ENCODE measurements at places on chromosomes 3 and 15.

- DNase-seq, result no peak
Observed at GRCh38 chr3:55061720-55062034, 133.8 kb upstream of the LRTM1 start.

GRCh38 chr15:99118801-99119546 lies 14.1 kb downstream of the SYNM start:
- no peak for DNase-seq

DNA sequence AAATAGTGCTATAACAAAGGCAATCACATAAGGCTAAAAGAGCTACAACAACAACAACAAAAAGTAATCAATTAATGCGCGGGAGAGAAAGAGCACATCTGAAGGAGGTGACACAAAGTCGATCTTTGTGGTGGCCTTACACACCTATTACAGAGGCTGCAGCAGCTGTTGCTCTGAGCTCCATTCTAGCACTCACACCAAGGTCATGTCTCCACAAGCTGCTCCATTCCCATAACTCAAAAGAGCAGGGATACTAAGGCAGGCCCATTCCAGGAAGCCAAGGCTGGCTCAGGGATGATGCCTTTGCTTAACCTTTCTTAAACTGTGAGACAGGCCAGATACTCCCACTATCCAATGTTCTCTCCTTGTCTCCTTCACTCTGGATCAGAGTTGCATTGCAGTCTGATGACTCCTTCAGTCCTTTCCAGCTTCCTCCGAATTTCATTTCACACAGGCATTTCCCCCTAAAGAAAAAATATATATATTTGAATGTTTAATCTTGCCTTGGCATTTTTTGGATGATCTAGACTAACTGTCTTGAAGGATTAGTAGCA lies 52.7 kb downstream of the SNTN start:
- DNase-seq, result no peak

DNA sequence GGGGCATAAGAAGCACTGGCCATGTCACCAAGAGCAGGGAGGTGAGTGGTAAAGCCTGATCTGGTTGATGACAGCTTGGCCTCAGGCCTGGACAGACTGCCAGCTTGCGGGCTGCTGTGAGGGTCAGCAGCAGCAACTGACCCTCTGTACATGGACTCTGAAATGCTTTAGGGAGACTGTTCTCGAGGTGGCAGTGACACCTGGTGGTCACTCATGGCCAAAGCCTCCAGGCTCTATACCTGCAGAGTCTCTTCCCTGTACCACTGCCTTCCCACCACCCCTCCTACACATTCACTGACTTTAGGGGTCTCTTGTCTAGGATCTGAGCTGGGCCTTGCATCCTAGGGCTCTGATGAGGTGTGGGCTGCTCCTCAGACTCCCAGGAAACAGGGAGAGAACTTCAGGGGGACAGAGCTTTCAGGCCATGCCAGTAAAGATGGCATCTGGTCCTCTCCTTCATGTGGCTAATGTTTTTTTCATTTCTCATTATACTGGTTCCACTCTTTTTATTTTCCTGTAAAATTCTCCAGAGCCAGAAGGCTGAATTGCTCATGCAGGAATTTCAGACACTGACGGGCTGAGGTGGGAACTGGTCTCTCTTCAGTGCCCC lies 17.2 kb upstream of the TIMP4 start:
- DNase-seq, result no peak

DNA sequence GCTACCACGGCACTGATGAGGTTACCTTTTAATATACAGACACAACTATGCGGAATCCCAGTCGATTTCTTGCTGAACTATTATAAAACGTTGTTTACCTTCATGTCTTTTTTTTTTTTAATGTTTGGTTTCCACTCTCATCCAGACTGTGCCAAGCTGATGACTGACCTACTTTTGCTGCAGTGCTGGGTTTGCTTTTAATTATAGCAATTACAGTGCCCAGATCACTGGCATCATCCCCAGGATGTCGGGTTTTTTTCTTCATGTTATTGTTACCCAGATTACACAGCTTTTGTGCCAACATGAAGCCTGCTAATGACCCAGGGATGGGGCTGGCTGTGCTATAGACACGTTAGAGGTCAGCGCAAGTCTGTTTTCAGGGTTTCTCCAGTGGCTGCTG lies 294.0 kb upstream of the ATP10A start:
- DNase-seq, result no peak

GRCh38 chr15:84666373-84666772 lies 8.4 kb upstream of the NMB start:
- no peak for DNase-seq

GRCh38 chr3:97793420-97794019 lies 28.3 kb upstream of the CRYBG3 start:
- DNase-seq, result peak; percentile 8

GRCh38 chr3:10744098-10744465 lies 71.9 kb upstream of the SLC6A11 start:
- no peak for DNase-seq

DNA sequence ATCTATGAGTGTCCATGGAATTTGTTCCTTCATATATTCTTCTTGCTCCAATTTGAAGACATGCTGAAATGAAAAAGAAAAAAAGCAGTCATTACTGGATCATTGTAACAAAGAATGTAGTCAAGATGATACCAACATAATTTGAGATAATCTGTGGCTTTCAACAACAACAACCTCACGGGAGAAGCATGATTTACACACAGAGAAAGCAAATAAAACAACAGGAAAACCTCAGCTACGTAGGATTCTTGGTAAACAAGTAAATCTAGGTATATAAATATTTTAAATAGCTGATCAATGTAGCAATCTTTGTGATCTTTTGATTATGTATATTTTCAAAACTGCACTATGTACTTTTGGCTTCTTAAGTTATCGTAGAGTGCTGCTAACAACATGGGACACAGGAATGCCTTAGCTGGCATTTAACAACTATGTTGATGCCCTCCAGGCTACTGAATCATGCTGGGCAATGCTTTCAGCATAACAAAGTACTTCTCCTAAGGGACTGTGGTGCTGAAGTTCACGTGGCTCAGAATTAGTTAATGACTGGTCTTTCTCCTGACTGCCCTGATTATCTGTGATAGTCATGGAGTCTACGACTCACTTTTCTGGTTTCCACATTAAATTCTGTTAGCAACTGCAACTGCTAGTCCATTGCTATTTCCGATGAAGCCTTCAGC lies 96.5 kb upstream of the MYO5C start:
- peak; percentile 7 for DNase-seq

DNA sequence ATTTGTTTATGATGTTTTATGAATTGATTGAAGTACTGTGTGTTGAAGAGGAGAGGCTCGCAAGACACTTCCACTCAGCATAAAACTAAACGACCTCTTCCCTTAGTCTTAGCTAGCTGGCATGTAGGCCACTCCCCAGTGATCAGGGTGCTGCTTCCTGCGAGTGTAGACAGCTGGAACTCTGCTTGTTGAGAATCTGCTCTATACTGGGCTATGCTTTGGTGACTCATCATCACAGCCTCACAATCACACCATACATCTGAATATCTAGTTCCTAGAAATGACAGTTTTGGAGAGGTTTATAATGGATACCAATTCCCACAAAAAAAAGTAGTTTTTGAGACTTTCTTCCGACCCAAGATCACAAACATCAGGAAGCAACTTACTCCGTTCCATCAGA lies 1.5 kb upstream of the SLC24A5 start:
- DNase-seq, result no peak

GRCh38 chr15:70077188-70078147 lies 20.2 kb downstream of the TLE3 start:
- DNase-seq, result no peak

GRCh38 chr15:70051948-70052633 lies 45.6 kb downstream of the TLE3 start:
- DNase-seq, result no peak
